NCI-H510A treated with DMSO at 0.1 percent for 48 hours (cell line): ENCODE measurements at places on chromosomes 5 and 9.

GRCh38 chr5:172052450-172053236, 46.2 kb upstream of the FBXW11 start:
- DNase-seq, result no peak

GRCh38 chr5:87829217-87829551, 416.5 kb upstream of the CCNH start:
- no peak for DNase-seq

DNA sequence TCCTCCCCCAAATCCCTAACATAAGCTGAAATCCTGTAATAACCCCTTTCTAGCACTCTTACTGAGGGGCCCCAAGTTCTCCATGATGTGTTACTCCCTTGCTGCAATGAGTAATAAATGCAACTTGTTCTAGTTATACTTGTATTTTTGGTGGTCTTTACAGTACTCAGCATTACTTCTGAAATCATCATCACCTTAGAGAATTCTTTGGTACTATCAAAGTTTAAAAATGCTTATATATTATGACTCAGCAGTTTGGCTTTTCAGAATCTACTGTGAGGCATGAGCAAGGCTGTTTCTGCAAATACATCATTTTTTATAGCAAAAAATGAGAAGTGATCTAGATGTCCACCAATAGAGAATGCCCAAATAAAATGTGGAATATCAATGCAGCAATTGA, 20.7 kb upstream of the ROPN1L start:
- DNase-seq, result no peak

GRCh38 chr5:162637481-162637880, 569.9 kb downstream of the GABRG2 start:
- DNase-seq, result no peak

- no peak for DNase-seq
These were observed 10.0 kb downstream of the INSYN2B start for GRCh38 chr5:169970339-169970738.

- DNase-seq, result no peak
These were observed 113.2 kb downstream of the TLE4 start for GRCh38 chr9:79684711-79685575.

DNA sequence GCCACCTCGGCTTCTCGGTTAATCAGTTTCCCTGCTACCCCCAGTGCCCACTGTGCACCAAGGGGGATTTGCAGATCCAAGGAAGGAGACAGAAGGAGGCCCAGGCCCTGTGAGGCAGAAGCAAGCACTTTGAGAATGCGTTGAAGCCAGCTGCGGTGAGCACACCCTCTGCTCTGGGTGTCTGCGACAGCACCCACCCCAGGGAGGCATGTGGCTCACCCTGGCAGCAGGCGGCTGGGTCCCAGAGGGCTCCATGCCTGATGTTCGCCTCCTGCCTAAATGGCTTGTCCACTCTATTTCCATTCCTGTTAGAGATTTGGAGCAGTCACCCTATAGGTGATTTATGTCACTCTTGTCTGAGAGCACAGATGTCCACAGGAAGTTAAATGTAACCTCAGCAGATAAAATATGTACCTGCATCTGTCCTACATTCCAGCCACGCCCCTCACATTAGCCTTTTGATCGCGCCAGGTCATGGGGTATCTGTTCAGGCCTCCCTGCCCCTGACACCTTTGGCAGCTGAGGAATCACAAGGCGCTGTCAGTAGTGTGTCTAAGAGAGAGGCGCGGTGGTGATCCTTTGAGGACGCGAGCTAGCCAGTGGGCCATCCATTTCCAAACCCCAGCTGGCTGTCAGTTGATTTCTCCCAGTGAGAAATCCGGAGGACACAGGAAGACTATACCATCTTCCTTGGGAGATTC, 28.1 kb downstream of the PTGES2 start:
- DNase-seq, result no peak

DNA sequence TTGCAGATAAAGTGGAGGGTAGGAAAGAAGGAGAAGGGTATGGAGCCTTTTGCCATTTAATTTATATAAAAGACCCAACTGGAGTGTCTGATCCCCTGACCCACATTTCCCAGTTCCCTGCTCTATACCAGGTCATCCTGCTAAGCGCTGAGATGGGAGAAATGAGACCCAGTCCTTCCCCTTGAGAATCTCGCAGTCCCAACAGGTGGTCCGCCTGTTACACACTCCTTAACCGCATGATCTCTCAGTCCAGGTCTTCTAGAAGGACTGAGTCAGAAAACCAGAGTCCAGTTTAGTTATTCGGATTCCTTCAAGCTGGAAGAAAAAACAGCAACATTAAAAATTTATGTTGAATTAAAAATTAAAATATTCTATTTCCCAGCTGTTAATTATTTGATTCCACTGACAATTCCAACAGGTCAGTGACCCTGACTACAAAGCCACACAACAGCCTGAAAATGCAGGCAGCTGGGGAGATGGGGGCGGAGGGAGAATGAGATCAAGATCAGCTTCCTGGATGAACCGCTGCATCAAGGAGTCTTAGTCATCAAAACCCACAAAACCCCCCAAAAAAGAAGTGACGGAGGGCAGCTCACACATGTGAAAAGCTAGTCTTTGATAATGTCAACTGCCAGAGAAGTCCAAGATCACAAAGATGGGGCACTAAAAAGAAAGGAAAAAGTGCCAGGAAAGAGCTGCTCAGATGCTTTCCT, 44.0 kb downstream of the GGTA1 start:
- no peak for DNase-seq

GRCh38 chr9:136394312-136395019, 5.5 kb downstream of the SNAPC4 start:
- DNase-seq, result no peak

- DNase-seq, result no peak
These were observed 125.6 kb downstream of the TRIO start for GRCh38 chr5:14268738-14269137.

- DNase-seq, result no peak
These were observed 115.6 kb upstream of the CPEB4 start for GRCh38 chr5:173772384-173773059.

DNA sequence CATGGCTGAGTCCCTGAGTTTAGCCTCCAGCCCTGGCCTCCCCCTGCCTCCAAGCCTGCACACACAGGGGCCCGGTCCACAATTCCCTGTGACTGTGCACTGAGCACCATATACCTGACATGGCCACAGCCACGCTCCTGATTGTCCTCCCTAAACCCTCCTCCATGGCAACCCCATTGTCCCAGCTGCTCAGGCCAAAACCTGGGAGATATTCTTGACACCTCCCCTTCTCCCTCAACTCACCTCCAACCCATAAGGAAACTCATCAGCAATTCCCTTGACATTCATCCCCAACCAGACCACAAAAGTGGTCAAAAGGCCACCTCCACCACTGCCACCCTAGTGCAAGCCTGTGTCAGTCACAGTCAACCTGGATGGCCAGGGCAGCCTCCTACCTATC, 107.5 kb upstream of the MVB12B start:
- DNase-seq, result no peak

DNA sequence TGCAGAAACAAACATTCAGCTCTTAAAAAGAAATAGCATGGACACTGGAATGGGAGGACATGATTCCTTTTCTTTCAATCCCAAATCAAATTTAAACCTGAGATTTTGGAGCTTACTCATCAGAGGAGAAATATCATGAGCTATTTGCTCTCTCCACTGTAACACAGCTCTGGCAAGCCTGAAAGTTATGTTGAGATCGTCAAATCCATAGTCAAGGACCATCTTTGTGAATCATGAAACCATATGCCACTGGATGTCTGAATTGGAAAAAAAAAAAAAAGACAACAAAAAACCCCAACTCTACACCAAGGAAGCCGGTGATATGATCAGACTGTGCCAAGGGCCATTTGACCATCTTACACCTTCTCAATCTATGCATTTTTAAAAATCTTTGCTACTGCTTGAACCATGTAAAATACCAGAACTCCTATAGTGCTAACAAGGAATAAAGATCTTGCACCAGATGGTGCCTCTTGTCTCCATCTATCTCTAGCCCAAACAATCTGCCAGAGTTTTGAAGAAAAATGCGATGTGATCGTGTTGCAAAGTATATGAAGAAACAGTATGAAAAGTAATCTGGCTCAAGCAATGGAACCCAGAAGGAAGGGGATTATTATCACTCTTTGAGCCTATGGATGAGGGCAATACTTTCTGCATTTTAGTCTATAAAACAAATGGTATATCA, 138.1 kb upstream of the MEF2C start:
- no peak for DNase-seq

GRCh38 chr5:77824981-77825380, 48.8 kb upstream of the TBCA start:
- DNase-seq, result no peak

DNA sequence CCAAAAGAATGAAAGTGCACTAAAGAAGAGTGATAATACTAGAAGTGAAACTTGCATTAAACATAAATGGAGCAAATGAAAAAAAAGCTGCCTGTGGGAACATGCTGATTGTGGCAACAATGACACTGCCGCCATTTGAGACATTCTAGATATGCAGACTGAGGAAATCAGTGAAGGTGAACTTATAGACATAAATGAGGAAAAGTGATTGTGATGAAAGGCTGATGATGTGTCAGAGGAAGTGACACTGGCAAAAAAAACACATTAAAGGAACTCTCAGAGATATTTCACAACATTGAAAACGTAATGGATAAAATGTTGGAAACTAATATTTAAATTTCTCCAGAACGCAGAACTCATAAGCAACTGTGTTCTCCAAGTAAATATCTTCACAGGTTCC, 1.2 kb downstream of the ERCC8 start:
- DNase-seq, result no peak

DNA sequence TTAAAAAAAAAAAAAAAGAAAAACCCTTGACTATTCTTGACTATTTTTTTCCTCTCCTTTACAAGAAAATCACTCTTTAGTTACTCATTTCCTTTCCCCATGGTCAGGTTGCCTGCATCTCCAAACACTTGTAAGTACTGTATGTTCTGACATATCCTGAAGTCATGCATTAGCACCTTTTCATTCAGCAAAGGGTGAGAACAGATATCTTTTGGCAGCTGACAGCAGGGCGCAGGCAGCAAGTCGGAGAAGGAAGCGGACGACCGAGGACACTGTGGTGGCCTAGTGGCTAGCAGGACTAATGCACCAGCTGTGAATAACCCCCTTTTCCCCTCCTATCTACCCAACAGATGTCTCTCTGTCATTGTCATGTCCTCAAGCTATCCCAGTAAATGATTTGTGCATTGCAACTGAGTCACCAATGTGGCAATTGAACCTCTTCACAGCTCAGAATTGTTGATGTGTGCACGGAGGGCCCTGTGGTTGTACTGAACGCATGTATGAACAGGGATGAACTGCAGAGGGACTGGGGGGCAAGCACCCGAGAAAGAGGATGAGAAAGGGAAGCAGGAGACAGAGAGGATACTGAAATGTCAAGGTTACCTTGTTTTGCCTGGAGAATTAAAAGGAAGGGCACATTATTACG, 996.0 kb upstream of the ARRDC3 start:
- no peak for DNase-seq

GRCh38 chr9:36191686-36192085, 965 bp downstream of the CLTA start:
- DNase-seq, result no peak

- DNase-seq, result no peak
These were observed 323.4 kb downstream of the CSNK1G3 start for GRCh38 chr5:123835421-123835820.

- no peak for DNase-seq
These were observed 178.6 kb downstream of the FGF18 start for GRCh38 chr5:171597946-171598640.

DNA sequence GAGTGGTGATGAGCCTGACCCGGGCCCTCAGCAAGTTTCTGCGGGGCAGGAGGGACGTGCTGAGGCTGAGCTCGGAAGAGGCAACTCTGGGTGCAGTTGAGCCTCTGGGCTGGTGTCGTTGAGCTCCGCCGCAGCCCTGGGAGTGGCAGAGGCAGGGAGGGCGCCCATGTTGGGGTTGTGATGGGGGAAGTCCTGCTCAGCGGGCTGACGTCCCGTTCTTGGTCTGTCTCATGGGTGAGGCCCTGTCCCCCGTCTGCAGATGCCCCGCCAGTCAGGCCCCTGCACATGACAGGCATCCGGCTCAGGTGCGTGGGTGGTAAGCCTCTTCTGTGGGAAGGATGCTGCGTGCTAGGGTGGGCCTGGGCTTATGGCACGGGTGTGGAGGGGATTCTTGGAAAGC, 64.3 kb downstream of the RXRA start:
- DNase-seq, result no peak

- no peak for DNase-seq
These were observed 54.6 kb downstream of the FYB1 start for GRCh38 chr5:39164529-39165402.

GRCh38 chr5:75017971-75018370, 34.4 kb downstream of the GCNT4 start:
- DNase-seq, result no peak

DNA sequence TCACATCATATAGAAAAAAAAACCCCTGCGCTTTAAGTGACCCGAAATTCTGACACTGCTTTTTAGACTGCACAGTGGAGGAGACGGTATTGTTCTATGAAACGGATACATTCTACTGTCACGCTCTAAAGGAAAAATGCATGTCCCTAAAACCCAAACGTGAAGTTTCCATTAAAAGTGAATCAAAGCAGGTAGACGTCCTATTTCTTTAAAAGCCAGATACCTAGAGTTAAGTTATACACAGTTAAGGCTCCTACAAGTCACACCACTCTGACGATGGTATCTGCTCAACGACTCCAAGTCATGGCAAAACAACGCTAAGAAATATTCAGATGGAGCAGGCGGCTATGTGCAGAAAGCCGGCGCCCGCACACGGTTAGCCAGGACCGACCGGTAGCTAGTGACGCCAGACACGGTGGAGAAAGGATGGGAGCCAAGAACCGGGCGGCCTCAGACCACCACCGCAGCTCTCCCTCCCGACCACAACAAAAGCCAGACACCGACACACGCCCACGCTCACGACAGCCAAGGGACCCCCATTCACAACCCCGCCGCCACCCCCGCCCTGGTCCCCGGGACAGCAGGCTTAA, 734 bp downstream of the SKP1 start:
- DNase-seq, result no peak

GRCh38 chr9:129962451-129962864, 80.5 kb downstream of the FNBP1 start:
- no peak for DNase-seq

DNA sequence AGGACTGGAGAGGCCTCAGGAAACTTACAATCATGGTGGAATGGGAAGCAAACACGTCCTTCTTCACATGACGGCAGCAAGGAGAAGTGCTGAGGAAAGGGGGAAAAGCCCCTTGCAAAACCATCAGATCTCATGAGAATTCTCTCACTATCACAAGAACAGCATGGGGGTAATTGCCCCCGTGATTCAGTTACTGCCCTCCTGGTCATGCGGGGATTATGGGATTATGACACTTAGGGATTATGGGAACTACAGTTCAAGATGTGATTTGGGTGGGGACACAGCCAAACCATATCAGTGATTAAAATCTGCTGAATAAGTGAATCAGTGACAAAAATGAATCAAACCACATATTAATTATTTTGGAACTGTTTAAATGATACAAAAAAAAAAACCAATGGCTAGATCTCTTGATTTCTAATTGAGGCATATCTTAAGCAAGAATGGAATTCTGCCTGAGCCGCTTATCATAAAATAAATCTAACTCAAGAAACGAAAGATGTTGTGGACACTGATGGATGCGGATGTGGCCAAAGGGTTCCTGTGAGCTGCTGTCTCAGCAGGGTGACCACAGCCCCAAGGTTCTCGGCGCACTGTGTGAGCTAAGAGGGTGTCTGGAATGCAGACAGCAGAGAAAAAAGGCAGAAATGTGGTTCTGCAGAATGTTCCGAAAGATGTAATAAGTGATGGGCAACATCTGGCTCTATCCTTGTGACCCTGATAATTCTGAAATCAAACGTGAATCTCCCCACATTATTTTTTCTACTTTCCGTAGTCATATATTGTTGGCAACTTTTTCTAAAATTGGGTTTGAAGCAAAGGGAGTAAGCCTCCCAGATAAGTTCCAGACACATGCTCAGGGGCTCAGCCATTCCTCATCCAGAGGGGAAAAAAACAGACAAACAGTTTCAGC, 107.2 kb upstream of the ICE1 start:
- DNase-seq, result no peak
